ENCODE measurements at places on chromosomes 16 and 17.

- peak; percentile 83 for DNase-seq
Observed at GRCh38 chr16:4358831-4359561, 7.9 kb upstream of the PAM16 start.

DNA sequence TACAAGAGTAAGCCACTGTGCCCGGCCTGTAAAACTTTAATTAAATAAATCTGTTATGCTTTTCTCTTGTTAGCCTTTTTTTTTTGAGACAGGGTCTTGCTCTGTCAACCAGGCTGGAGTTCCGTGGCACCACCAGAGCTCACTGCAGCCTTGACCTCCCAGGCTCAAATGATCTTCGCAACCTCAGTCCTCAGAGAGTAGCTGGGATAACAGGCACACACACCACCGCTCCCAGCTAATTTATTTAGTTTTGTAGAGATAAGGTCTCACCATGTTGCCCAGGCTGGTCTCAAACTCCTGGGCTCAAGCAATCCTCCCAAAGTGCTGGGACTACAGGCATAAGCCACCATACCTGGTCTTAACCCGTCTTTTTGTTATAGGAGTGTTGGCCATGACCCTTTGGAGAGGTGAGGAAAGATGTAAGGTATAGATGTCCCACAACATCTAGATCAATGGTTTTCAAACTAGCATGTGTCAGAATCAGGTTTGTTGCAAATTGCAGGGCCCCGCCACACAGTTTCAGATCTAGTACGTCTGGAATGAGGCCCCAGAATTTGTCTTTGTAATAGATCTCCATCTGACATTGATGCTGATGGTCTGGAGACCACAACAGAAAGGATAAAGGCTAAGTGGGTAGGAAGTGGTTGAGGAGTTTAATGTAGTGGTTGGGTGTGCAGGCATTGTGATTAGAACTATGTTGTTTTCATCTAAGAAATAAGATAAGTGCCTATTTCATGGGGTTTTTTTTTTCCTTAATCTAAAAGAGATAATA is 4.3 kb upstream of the GGA2 start:
- no peak for DNase-seq

- no peak for DNase-seq
Observed at GRCh38 chr17:49747632-49748031, 16.3 kb downstream of the FAM117A start.

DNA sequence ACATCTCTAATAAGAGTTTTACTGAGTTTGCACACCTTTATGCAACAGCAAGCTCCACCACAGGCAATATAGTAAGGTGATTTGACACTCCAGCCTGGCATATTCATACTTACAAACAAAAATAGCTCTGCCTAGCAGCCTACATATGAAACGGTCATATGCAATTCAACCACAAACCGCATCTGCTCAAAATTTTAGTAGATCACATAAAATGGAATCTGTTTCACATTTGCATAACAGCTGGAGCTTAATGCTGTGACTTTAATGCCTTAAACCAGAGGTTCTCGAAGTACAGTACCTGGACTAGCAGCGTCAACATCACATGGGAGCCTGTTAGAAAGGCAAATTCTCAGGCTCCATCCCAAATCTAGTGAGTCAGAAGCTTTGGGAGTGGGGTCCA is 578.4 kb downstream of the CDH11 start:
- no peak for DNase-seq

GRCh38 chr16:5478036-5478435 is 380.4 kb upstream of the EEF2KMT start:
- DNase-seq: no peak

DNA sequence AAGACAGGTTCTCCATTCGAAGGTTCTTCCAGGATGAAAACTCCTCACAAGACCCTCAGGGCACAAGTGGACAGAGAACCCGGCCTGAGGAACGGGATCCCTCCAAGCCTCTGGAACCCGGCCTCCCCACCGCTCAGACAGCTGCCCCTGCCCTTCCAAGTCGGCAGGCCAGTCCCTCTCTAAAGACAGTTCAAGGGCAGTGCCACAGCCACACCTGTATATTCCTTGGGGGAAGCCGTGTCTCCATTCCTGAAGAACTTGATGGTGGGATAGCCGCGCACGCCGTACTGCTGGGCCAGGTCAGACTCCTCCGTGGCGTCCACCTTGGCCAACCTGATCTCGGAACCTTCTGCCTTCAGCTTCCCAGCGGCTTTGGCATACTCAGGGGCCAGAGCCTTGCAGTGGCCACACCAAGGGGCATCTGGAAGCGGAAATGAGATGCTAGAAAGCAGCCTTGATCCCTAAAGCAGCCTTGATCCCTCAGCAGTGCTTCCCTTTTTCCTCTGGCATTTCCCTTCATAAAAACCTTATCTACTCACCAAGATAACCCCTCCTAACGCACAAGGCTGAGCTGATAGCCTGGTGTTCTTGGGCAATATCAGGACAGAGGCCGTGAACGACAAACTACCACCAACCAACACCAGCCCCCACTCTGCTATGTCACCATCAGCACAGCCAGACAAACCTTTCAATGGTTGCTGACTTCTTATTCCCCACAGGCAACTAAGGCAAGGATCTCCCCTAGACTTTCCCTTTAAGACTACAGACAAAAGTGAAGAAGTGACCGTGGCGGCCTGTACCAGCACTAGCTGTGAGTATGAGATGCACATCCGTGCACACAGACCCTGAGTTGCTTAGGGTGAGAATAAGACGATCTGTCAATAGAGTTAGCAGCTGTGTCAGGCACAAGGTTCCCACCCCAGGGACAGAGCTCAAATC is 1.1 kb downstream of the P4HB start:
- no peak for DNase-seq

- DNase-seq: no peak
Observed at GRCh38 chr17:36493956-36494355, 7.5 kb downstream of the ZNHIT3 start.

GRCh38 chr17:35554668-35555067 is 6.0 kb downstream of the SLFN14 start:
- no peak for DNase-seq

DNA sequence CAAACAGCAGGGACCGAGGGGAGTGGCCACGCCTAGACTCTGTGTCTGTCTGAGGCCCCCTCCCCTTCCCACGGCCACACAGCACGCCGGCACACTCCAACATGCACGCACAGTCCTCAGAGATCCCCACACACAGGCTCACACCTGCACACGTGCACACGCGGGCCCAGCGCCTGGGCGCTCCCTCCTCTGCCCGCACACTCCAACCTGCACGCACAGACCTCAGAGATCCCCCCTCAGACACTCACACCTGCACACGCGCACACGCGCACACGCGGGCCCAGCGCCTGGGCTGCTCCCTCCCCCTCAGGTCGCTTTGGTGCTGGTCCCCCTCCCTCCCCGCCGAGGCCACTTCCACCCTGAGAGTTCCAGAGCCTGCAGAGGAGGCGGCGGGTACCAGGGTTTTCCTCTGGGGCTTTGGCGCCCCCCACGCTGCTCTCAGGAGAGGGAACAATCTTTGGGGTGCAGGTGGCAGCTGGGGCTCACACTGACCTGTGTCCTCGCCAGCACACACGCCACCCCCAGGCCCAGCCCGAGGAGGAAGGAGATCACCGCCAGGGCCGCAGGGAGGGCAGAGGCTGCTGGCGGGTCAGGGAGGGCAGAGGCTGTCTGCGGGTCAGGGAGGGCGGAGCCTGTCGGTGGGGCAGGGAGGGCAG is 1.6 kb downstream of the CD7 start:
- no peak for DNase-seq

Data from D341Med (cell line).